ENCODE measurements at places on chromosomes 16 and 17.

DNA sequence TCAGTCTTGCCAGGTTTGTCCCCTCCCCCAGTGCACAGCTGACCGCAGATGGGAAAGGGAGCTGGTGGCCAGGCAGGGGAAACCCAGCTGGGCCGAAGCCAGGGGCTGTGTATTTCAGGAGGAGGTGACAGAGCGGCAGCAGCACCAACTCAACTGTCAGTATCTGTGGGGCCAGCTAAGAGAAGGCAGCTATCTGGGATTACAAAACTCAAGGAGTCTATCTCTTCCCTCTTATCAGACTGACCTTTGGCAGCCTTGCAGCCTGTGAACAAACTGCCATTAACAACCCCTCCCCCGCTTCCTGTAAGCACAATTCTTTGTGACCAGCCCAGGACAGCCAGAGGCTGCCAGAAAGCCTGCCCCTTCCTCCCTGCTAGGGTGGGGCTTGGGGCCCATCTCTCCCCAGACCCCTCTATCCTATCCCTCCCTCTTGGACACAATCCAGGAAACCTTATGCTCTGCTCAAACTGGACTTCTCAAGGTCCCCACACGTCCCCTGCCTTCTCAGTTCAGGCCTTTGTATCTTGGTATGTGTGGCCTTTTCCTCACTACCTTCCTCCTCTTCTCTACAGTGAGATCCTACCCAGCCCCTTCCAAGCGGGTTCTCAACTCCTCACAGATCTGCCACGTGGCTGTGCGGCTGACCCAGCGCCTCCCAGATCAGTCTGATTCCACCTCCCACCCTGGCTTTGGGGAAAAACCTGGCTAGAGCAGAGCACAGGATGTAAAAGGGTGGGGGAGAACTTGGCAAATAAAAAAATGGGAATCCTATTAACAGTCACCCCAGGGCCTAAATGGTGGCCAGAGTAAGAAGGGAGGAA, 10.5 kb downstream of the ST3GAL2 start:
- DNase-seq, result peak; percentile 62

- DNase-seq, result no peak
Measured at GRCh38 chr16:3745751-3746355, 28.5 kb upstream of the TRAP1 start.

DNA sequence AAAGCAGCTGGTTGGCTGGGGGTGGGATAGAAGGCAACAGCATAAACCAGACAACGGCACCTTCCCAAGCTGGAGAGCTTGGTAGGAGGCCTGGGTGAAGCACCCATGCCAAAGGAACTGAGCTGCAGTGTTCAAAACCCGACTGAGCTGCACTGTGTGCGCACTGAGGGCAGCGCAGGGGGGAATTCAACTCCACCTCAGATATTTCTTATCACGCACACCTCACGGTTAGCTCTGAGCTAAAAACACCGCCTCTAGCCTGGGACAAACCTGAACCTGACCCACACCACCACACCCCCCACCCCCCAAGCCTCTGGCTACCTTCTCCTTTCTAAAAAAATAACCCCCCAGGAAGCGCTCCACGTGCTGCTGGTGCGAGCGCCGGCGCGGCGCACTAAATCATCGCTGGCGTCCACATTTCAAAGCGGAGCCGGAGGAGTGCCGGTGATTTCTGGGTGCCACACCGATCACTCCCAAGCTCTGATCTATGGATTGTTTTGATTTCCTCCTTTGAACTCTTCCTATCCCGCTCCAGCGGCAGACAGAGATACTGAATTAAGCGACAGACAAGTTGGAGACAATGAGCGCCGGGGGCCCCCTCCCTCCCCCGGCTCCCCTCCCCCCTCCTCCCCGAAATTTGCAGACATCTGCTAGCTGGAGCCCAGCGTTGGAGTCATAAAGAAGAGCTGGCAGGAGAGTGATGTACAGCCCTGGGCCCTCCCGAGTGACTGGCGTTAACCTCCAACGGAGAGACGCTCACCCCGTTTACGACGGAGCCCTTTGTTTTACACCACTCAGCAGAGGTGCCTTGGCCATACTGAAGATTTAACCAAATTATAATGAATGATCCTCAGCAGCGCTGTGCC, 85.0 kb downstream of the NOG start:
- DNase-seq, result no peak

DNA sequence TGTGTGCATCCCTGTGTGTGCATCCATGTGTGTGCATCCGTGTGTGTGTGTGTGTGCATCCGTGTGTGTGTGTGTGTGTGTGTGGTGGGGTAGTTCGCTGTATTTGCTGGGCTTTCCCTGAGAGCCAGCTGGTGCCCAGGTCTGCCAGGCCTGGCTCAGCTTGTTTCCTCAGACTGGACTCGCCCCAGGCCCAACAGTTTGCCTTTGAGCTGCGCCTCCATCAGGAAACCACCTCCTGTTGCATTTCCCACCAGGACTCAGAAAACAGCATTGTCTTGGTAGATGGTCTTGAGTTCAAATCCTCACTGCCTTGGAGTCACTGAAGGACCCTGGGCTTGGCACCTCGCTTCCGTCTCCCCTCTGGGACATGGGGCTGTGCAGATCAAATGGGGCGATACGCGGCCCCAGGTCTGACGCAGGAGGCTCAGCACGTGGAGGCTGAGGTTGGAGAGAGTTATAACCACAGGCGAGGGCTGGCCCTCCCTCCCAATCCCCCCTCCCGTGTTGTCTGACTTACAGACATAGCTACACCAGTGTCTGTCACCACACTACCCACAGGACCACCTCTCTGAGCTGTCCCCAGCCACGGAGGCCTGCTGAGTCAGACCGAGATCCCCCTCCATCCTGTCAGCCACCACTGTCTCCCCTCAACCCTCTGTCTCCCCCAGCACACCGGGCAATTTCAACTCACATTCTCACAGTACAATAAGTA, 4.7 kb downstream of the ITGAE start:
- no peak for DNase-seq

DNA sequence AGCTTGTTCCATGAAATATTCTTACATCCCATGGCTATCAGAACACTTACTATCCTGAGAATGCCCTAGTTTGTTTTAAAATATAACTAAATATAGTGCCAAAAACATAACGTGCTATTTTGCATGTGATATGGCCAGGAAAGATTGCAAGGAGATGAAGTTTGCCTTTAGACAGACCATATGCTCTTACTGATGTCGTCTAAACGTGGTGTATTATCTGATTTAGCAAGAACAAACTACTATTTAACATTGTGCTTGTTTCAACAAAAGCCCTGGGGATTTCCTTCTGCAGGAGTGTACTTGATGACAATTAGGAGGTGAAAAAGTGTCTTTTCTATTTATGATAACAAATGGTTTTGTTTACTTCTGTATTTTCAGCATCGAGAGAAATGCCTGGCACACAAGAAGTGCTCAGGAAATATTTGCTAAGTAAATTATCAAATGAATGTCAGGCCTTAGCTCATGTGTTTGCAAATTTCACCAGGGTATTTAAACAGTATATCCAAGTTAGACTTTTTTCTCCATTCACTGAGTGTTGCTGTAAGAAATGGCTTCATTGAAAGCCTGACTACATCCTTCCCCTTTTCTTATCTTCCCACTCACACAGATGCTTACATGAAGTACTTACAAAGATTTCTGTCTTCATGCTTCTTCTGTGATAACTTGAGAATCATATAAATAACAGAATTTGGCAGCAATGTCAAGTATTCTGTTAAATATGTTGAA, 1033.6 kb downstream of the CDH8 start:
- DNase-seq, result no peak

DNA sequence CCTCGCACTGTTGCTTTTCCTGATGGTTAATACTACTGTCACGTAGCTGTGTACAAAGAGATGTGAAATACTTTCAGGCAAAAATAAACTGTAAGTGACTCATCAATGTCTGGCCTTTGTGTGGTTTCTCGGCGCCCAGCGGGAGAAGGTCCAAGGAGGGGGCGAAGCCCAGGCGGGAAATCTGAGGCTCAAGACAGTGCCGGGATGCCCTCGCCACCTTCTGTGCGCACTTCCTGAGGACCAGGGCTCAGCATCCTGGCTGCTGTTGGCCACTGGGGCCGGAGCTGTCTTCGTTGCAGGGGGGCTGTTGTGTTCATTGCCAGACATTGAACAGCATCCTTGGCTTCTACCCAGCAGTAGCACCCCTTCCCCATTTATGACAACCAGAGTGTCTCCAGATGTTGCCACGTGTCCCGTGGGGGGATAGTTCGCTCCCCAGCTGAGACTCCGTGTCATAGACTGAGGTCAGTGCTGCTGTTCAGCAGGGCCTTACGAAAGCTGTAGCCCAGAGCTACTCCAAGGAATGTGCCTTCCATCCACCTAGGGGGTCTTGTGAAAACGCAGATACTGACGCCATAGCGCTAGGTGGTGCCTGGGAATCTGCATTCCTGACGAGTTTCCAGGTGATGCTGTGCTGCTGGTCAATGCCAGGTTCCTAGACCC, 67.3 kb upstream of the PLCG2 start:
- DNase-seq, result no peak

GRCh38 chr17:45298546-45299285, 18.1 kb downstream of the MAP3K14 start:
- DNase-seq, result peak; percentile 17

DNA sequence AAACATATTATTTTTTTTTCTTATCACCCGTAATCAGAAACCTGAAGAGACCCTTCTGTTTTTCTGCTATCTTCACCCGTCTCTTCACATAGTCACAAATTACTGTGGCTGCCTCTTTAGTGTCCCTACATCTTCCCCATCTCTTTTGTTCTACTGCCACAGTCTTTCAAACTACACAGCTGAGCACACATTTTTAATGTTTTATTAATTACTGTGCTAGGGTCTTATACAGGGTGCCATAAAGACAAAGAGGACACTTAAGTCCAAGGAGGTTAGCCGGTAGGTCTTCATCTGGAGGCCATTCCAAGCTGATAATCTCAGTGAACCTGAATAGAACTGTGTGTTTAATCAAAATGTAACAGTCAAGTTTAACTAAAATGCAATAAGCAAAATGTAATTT, 20.7 kb downstream of the CNTNAP4 start:
- DNase-seq, result no peak

- no peak for DNase-seq
Measured at GRCh38 chr17:43962479-43962878, 8.7 kb upstream of the PYY start.

DNA sequence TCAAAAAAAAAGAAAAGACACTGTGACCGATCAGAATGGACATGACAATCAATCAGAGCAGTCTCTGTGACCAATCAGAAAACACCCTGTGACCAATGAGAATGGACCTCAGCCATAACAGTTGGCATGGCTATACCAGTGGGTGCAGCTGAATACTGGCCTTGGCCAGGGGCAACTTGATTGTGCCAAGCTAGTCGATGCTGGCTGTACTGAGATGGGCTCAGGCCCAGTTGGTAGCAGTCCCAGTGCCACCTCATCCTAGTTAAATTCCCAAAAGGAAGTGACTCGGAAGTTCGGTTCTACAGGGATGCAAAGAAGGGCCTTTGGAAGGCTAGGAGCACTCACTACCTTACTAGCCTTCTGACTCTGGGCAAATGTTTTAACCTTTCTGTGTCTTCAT, 37.2 kb upstream of the BCO1 start:
- peak; percentile 13 for DNase-seq

DNA sequence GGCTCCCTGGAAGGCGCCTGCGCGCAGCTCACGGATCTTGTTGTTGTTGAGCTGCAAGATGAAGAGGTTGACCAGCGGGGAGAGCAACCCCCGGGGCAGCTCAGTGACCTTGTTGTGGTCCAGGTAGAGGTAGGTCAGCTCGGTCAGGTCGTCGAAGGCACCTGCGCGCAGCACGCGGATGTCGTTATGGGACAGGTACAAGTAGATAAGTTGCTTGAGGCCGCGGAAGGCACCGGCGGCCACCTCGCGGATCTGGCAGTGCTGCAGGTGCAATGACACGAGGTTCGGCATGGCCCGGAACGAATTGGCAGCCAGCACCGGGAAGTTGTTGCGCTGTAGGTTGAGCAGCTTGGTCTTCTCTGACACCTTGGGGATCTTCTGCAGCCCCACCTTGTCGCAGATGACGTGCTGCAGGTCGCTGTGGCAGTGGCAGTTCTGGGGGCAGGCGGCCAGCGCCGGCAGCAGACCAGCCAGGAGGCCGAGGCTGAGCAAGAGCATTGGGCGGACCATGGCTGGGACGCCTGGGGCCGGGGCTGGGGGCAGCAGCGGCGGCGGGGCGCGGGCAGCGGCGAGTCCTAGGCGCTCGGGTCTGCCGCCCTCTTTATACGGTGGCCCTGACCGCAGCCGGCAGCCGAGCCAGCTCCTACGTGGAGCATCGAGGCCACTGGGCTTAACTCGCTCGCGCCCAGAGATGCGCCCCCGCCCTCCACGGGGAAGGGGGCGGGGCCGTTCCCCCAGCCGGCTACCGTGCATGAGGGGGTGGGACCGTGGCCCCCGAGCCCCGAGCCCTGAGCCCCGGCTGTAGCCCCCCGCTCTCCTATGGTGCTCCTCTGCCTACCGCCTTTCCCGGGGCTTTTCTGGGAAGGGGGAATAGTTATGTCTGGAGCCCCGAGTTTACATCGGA, at the start of gene CHAD:
Gene CHAD, minus strand, starts transcription at position 577 of the 904 bp plus-strand sequence. Its CDS starts 67 bp downstream, at position 510.
- DNase-seq, result no peak

DNA sequence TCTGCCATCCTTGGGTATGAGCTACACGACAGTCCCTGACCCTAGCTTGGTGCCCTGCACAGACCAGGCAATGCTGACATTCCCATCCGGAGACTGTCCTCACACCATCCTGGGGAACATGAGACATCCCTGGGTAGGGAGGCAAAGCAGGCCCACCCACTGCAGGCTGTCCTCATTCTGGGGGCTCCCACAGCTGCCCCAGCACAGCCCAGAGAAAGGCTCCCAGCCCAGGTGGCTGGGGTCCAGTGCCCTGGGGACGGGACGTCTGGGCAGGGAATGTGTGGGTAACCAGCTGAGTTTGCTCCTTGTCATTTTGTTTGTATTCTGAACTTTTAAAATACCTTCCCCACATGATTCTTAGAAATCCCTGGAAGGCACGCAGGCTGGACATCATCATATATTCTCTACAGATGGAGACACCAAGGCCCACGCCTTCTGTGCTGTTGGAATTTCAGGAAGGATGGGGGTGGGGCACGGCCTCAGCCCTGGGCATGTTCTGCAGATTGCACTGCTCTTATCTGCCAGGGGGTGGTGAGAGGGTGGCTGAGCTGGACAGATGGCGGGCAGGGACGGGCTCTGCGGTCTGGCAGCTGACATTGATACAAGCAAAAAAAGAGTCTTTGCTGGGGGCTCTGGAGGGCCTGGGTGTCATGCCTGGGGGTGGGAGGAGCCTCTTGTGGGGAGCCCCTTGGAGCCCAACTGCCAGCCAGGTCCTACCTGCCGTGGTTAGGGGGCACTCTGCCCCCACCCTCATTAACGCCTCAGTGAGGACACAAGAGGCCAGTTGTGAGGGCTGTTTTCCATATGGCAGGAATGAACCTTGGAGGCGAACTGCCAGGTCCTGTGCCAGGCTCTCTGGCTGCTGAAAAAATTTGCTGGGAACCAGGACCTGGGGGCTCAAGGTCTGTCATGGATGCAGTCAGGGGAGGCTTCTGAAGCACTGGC, 28.4 kb downstream of the LRRC75A start:
- DNase-seq, result peak; percentile 48

DNA sequence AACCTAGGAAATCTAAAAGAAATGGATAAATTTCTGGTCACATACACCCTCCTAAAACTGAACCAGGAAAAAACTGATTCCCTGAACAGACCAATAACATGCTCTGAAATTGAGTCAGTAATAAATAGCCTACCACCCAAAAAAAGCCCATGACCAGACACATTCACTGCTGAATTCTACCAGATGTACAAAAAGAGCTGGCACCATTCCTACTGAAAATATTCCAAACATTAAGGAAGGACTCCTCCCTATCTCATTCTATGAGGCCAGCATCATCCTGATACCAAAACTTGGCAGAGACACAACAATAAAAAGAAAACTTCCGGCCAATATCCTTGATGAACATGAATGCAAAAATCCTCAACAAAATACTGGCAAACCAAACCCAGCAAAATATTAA, 52.9 kb downstream of the TTC19 start:
- DNase-seq, result no peak

- no peak for DNase-seq
Measured at GRCh38 chr17:83143817-83144231, 64.4 kb downstream of the METRNL start.

All from posterior cingulate gyrus (tissue), 11 donors.